Epithelial cell of esophagus (primary cell): ENCODE measurements at places on chromosomes 1 and 21.

- no peak for DNase-seq
Measured at GRCh38 chr1:34371829-34372532, 195.3 kb downstream of the C1orf94 start.

- no peak for DNase-seq
Measured at GRCh38 chr21:39611551-39612190, 1.1 kb upstream of the B3GALT5 start.

GRCh38 chr1:44777547-44777946 is 2.2 kb downstream of the RPS8 start:
- DNase-seq, result no peak

- no peak for DNase-seq
Measured at GRCh38 chr1:89167590-89168230, 8.1 kb downstream of the GBP7 start.

- DNase-seq, result no peak
Measured at GRCh38 chr1:39082811-39083576, 56.8 kb downstream of the NDUFS5 start.

GRCh38 chr21:45364468-45365185 is 40.3 kb upstream of the COL18A1 start:
- no peak for DNase-seq

DNA sequence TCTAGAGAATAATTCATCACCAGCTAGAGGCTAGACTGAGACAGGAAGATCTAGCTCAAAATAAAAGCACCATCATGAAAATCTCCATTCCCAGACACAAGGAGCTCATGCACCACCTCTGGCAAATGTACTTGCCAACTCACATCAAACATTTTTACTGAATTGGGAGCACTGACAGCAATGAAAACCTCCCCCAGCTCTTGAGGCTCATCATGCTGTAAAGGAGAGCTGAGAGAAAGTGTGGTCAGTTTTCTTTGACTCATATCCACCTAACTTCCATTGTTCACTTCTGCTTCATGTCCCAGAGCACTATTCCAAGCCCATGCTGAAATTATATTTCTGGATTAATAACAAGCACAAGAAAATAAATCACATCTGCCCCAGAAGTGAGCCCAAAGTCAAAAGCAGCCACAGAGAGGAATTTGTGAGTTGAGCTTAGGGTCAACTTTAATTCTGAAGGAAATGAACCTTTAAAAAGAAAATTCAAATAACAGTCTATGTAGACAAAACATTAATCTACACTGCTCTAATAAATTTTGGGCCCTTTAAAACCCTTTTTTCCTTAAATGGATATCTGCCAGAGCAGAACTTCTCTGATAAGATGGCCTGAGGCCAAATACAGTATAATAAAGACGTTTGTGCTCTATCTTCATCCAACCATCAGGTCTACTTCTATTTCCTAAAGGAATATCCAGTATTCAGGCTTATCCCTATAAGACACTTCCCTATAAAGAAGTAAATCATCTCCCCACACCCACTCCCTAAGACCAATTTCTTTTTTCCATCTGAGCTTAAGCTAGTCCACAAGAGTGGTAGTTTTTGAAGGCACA is 85.9 kb upstream of the ADAM30 start:
- DNase-seq, result no peak

- peak; percentile 67 for DNase-seq
Measured at GRCh38 chr1:213127074-213127473, 76.0 kb downstream of the RPS6KC1 start.

- no peak for DNase-seq
Measured at GRCh38 chr1:58845942-58846341, 62.1 kb upstream of the JUN start.
